ENCODE measurements at places on chromosomes 7 and 10.

- H3K4me3 ChIP-seq = no peak overlapping the region
- H3K27me3 ChIP-seq = no peaks in the 10 kb centered on the region
- H3K4me1 ChIP-seq = no peaks in the 10 kb centered on the region
- H3K36me3 ChIP-seq = no peaks in the 10 kb centered on the region
- no peak overlapping the region for H3K27ac ChIP-seq
Measured at GRCh38 chr10:12322583-12323131, 26.7 kb upstream of the CAMK1D start.

- no peaks in the 10 kb centered on the region for H3K27me3 ChIP-seq
- no peak overlapping the region for H3K27ac ChIP-seq
- H3K4me1 ChIP-seq = no peaks in the 10 kb centered on the region
- no peaks in the 10 kb centered on the region for H3K36me3 ChIP-seq
Measured at GRCh38 chr7:5997210-5997808, 11.5 kb downstream of the PMS2 start.

GRCh38 chr10:114711176-114711868 lies 53.2 kb upstream of the ABLIM1 start:
- no peaks in the 10 kb centered on the region for H3K36me3 ChIP-seq
- H3K4me3 ChIP-seq = no peak overlapping the region
- H3K4me1 ChIP-seq = peaks cover 6% of the 10 kb centered on the region
- DNase-seq = no peak
- H3K27me3 ChIP-seq = no peaks in the 10 kb centered on the region

DNA sequence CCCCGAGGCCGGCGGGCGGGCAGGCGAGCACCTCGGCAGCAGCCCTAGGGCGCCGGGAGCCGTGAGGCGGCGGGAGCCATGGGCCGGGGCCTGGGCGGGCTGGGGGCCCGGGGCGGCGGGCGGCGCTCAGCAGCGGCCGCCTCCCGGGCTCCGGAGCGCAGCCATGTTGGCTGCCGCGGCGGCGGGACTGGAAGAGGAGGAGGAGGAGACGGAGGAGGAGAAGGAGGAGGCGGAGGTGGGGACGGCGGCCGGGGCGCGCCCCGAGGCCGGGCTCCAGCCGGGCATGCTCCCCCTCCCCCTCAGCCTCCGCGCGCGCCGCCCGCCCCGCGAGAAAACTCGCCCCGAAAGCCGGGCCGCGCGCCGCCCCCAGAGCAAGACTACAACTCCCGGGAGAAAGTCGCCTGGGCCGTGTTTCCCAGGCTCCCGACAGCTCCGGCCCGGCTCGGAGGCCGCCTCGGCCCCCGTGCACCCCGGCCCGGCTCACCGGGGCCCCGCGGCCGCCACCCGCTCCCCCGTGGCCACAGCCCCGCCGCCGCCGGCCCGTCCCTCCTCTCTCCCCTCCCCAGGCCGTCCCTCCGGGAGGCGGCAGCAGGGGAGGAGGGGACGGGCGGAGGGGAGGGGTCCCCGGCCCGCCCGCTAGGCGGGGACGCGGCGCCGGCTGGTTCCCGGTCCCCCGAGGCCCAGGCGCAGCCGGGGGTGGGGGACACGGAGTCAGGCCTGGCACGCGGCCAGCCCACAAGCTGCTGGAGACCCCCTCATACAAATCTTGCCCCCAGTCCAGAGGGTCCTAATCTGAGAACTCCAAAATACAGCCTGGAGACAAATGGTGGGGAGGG lies at the start of gene DLG5:
Gene DLG5 (minus strand): TSS at position 190 of the 836 bp plus-strand sequence. CDS start 235 bp downstream, outside the sequence.
- H3K4me3 ChIP-seq = peak within 1 kb of the TSS; percentile 84
- no peaks in the 10 kb centered on the region for H3K27me3 ChIP-seq
- no peaks in the 10 kb centered on the region for H3K4me1 ChIP-seq
- peak within 1 kb of the TSS; percentile 91 for H3K27ac ChIP-seq
- no peaks in the 10 kb centered on the region for H3K36me3 ChIP-seq

GRCh38 chr10:71367271-71367670 lies 29.4 kb upstream of the CDH23 start:
- no peak for DNase-seq
- no peaks in the 10 kb centered on the region for H3K27me3 ChIP-seq
- no peak overlapping the region for H3K27ac ChIP-seq

Measured in breast epithelium (tissue), 4 donors.